ENCODE measurements at places on chromosomes 16 and 17.

DNA sequence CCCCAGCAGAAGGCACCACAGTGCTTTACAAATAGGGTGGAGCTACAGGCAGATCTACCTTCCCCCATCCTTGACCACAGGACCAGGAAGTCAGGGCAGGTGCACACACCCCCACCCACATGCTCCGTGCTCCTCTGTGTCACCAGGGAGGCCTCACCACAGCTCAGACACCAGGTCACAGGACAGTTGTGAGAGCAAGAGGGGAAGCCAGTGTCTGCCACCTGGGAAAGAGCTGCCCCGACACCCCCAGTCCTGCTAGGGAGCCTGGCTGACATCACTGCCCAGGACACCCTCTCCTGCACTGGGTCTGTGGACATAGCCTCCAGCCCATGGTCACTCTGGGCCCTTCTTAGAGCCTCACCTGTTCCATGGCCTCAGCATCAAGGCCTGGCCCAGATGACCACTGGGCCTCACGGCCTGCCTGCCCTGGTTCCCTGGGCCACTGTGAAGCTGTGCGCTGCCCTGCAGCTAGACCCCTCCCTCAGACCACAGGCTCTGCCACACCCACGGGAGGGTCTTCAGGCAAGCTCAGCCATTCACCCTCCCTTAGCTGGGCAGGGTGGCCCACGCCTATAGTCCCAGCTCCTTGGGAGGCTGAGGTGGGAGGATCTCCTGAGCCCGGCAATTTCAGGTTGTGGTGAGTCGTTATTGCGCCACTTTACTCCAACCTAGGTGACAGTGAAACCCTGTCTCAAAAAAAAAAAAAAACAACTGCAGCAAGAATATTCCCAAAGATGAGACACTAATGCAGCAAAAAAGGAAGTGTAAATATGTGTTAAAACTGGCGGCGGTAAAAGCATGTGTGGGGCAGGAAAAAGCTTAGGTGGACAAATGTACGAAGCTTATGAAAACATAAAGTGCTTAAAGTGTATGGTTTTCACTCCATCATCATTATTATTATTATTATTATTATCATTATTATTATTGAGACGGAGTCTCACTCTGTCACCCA is 14.2 kb downstream of the POLR3K start:
- peak; percentile 67 for DNase-seq

- no peak for DNase-seq
These were observed 594.7 kb downstream of the TP53TG3F start for GRCh38 chr16:34054137-34054536.

- no peak for DNase-seq
These were observed 7.8 kb downstream of the MRPL27 start for GRCh38 chr17:50365165-50365564.

- DNase-seq: no peak
These were observed 30.5 kb downstream of the PEMT start for GRCh38 chr17:17560975-17561374.

- no peak for DNase-seq
These were observed 14.7 kb upstream of the MYO15B start for GRCh38 chr17:75572713-75573539.

GRCh38 chr17:67289181-67289876 is 44.3 kb upstream of the HELZ start:
- DNase-seq: no peak

GRCh38 chr16:27566417-27566816 is 16.5 kb downstream of the KATNIP start:
- no peak for DNase-seq

- DNase-seq: no peak
These were observed 17.8 kb upstream of the ADGRG1 start for GRCh38 chr16:57610611-57611010.

GRCh38 chr16:57297856-57298255 is 13.4 kb upstream of the PLLP start:
- DNase-seq: peak; percentile 76

DNA sequence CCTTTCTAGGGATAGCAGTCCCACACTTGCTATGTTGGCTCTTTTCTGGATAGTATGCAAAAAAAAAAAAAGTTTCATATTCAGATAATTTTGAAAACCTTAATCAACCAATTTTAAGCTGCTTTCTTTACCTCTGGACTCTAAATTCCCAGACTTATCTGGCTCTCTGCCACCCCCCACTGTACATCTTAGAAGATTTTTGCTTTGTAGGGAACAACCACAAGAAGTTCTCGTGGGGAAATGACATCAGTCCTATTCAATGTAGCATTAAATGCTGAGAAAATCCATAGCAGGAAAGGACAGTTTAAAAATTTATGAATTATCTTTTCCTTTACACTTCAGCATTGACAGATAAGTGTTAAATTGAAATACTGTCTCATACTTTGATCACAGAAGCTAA is 562.7 kb upstream of the HSBP1 start:
- DNase-seq: no peak

DNA sequence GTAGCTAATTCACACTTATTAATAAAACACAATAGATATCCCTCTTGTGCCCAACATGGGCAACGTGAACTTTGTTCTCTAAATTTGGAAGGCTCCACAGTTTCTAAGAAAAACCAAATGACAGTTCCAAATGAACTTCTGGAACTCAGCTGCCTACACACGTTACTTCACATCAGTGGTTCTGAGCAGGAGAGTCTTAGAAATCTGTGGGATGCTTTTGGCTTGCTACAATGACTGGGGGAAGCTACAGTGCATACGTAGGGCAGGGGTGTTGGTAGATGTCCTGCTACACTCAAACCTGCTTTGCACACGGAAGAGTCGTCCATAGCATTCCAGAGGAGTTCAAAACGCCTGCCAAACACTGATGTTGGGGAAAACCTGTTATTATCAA is 8.0 kb downstream of the TXNDC11 start:
- DNase-seq: no peak

- DNase-seq: no peak
These were observed 25.8 kb downstream of the WSB1 start for GRCh38 chr17:27319541-27320221.

- DNase-seq: no peak
These were observed 84.7 kb upstream of the ELAC2 start for GRCh38 chr17:13102477-13102876.

GRCh38 chr17:50575581-50576210 is 15.2 kb downstream of the CACNA1G start:
- no peak for DNase-seq

DNA sequence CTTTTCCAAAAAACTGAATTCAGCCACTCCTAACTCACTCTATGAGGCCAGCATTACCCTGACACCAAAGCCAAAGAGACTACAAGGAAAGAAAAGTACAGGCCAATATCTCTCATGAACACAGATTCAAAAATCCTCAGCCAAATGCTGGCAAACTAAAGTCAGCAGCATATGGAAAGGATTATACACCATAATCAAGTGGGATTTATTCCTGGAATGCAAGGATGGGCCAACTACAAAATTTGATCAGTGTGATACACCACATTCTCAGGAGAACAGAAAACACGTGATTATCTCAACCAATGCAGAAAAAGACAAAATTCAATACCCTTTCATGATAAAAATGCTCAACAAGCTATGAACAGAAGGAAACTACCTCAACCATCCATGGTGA is 7.7 kb upstream of the AATK start:
- DNase-seq: no peak

GRCh38 chr17:80639658-80640057 is 95.0 kb downstream of the RPTOR start:
- DNase-seq: no peak

DNA sequence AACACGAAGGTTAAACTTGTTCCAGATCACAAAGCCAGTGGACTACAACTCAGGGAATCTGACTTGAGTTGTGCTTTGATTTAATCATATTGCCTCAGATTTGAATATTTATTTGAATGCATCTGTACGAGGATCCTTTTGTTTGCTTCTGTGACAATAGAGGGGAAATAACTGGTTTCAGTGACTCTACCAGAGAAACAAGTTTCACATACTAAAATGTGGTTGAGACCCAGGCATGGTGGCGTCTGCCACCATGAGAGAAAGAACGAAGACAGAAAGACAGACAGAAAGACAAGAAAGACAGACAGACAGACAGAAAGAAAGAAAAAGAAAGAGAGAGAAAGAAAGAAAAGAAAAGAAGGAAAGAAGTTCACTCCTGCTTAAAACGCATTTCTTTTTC is 24.0 kb downstream of the YWHAE start:
- no peak for DNase-seq

- no peak for DNase-seq
These were observed 72.9 kb downstream of the METRNL start for GRCh38 chr17:83152227-83152744.

Data from CD4-positive, alpha-beta T cell treated with Interleukin-10 for 1 hour (primary cell).